ENCODE measurements at places on chromosomes 7 and 10. TPM values are rescaled to one million over a fixed set of nuclear protein-coding genes. Genes with fewer than 3 reads are reported as not detected.

- no peak for DNase-seq
Measured at GRCh38 chr7:123747620-123748141, 1.1 kb downstream of the WASL start.

Gene CPED1
- 0.39 TPM for total RNA-seq

GRCh38 chr10:133143200-133143533 lies 16.9 kb upstream of the KNDC1 start:
- DNase-seq, result no peak

DNA sequence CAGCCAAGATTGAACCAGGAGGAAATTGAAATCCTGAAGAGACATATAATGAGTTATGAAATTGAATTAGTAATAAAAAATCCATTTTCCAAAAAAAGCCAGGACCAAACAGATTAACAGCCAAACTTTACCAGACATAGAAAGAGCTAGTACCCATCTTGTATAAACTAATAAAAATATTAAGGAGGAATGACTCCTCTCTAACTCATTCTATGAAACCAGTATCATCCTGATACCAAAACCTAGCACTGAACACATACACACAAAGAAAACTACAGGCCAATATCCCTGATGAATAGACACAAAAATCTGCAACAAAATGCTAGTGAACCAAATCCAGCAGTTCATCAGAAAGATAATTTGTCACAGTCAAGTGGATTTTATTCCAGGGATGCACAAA lies 140.6 kb downstream of the PCDH15 start:
- no peak for DNase-seq
